Inflammatory macrophage treated with lipopolysaccharide for 4 hours (primary cell): ENCODE measurements at places on chromosomes 2 and 18.

DNA sequence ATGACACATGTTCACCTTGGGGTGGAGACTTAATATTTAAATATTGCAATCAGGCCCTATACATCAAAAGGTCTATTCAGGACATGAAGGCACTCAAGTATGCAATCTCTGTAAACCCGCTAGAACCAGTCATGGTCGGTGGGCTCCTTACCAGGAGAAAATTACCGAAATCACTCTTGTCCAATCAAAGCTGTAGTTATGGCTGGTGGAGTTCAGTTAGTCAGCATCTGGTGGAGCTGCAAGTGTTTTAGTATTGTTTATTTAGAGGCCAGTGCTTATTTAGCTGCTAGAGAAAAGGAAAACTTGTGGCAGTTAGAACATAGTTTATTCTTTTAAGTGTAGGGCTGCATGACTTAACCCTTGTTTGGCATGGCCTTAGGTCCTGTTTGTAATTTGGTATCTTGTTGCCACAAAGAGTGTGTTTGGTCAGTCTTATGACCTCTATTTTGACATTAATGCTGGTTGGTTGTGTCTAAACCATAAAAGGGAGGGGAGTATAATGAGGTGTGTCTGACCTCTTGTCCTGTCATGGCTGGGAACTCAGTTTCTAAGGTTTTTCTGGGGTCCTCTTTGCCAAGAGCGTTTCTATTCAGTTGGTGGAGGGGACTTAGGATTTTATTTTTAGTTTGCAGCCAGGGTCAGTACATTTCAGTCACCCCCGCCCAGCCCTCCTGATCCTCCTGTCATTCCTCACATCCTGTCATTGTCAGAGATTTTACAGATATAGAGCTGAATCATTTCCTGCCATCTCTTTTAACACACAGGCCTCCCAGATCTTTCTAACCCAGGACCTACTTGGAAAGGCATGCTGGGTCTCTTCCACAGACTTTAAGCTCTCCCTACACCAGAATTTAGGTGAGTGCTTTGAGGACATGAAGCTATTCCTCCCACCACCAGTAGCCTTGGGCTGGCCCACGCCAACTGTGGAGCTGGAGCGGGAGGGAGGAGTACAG is 108.1 kb downstream of the XRCC5 start:
- no peak for DNase-seq

DNA sequence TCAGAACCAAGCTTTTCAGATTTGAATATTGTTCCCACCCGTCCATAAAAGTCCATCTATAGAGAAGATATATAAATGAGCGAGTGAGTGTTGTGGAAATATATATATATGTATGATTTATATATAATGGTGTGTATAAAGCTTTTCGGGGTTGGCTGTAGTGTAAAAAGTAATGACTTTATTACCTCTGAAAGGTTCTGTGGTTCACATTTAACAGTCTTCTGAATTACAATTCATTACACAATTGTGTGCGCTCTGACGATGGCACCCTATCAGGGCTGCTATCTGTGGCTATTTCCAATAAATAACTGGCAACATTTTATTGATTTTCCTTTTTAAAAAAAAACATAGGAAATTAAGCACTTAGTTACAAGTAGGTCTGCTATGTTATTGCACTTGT is 2.7 kb upstream of the BCL11A start:
- DNase-seq = no peak

- DNase-seq = no peak
Observed at GRCh38 chr2:231667496-231667895, 40.8 kb upstream of the PTMA start.

- DNase-seq = no peak
Observed at GRCh38 chr2:217876253-217876570, 126.6 kb downstream of the TNS1 start.

DNA sequence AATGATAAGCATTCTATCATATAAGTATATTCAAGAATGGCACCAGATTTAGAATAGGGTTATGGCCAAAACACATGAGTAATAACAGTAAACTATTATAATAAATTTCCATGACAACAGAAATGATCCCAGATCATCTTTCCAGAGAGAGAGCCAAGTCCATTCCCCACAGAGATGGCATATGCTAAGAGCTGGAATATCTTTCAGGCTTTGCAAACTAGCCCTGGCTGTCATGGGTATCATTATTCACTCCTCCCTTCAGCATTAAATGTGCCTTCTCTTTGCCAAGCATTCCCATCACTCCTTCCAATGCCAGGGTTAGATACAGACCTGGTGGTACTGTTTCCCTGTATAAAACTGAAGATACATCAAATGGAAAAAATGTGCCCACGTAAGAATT is 10.9 kb downstream of the FEZ2 start:
- no peak for DNase-seq

DNA sequence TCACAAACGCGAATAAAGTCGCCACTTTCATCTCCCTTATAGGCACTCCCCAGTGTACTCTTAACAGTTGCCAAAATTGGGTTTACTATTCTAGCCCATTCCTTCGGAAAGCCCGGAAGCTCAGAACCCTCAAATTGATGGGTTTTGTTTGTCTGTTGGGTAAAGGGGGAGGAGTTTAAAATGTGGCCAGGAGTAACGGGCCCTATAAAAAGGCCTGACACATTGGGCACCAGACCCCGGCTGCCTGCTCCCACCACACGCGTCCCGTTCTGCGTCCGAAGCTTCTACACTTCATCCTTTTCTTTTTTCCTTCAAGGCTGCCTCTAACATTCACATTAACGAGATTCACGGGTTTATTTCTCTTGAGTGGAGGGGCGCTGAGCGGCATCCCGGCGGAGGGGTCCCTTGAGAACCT is 837 bp downstream of the NHEJ1 start:
- DNase-seq = no peak

DNA sequence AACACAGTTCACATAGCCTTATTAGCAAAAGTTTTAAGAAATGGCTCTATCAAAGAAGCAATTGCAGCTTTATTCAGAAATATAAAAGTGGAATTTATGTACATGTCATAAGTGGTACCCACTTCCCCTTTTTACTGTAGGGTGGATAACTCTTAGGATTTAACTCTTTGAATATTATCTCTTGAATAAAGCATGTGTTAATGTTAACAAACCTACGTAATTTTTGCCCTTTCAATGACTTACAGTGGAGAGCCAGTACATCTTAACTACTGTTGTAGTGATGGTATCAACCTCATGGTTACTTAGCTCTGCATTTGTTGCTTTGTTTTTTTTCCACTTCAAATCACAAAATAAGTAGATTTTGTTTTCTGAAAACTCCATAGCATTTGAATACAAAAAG is 8.8 kb downstream of the NABP1 start:
- peak; percentile 42 for DNase-seq

GRCh38 chr2:28395334-28396061 is 2.8 kb downstream of the FOSL2 start:
- DNase-seq = peak; percentile 94

- no peak for DNase-seq
Observed at GRCh38 chr2:160628811-160629210, 135.2 kb upstream of the RBMS1 start.

DNA sequence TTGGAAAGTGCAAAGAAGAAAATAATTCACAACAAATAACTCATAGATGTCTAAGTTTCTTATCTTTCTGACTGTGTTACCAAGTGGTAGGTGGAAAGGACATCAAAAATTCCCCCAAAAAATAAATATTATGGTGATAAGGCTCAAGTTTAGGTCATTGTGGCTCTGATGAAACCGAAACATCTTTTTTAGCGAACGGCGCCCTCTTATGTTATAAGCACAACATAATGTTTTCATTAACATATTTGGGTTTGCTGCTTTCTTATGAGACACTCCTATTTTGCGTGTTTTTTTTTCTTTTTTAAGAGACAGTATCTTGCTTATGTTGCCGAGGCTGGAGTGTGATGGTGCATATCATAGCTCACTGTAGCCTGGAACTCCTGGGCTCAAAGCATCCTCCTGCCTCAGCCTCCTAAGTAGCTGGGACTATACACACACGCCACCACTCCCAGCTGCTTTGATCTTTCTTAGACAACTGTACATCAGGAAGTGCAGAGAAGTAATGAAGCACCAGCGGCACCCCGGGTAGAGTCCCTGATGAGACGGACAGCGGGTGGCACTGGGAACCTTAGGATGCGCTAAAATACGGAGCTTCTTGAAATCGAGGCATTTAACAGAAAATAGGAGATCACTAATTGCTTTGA is 38.5 kb upstream of the SLC35G4 start:
- DNase-seq = no peak

GRCh38 chr2:174610243-174610995 is 12.8 kb upstream of the WIPF1 start:
- DNase-seq = peak; percentile 29

- DNase-seq = no peak
Observed at GRCh38 chr2:60552851-60553494, 481 bp downstream of the BCL11A start.

GRCh38 chr2:108907822-108908712 is 81.0 kb downstream of the EDAR start:
- no peak for DNase-seq

- no peak for DNase-seq
Observed at GRCh38 chr2:158830201-158830600, 35.1 kb downstream of the DAPL1 start.

- no peak for DNase-seq
Observed at GRCh38 chr2:238484522-238485452, 58.1 kb downstream of the ASB1 start.

DNA sequence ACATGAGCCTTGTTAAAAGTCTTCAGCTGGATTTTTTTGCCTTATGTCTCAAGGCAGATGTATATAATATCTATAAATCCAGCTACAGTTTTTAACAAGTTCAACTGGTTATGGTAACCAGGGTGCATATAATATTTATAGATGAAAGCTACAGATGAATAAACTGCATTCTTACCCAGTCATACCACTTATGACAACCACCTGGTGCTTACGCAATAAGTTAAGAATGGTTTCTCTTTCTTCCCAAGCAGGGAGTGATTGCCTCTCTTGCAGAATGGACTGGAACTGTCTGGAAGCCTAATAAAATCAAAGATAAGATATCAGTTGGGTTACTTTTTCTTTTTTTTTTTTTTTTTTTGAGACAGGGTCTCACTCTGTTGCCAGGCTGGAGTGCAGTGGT is 19.6 kb downstream of the DHX57 start:
- DNase-seq = peak; percentile 59

DNA sequence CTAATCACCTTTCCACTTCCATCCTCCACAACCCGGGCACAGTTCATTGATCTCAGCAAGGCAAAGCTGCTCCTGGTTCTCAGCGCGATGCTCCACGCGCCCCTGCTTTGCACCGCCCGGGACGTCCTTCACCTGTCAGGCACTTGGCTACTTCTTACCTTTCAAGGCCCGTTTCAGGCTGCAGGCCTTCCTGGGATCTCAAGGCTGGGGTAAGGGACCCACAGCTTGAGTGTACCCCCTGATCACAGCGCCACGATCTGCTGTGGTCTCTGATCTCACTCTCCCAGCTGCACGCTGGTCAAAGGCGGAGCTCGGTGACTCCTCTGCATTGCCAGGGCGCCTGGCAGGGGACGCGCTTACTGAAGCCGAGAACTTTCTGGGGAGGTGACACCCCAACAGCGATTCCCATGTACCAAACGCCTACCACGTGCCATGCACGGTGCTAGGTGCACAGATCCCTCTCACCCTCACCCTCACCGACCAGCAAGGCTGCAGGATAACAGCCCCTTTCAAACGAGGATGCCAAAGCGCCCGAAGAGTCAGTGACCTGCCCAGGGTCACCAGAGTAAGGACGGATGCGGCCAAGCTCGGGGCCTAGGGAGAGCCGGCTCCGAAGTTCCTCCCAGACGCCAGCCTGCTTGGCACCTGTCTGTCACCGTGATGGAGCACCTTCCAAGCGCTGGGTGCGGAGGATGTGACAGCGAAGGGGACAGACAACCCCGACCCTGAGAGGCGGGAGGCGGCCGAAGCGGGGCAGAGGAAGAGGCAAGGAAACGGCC is 818 bp downstream of the ITGB1BP1 start:
- peak; percentile 55 for DNase-seq

DNA sequence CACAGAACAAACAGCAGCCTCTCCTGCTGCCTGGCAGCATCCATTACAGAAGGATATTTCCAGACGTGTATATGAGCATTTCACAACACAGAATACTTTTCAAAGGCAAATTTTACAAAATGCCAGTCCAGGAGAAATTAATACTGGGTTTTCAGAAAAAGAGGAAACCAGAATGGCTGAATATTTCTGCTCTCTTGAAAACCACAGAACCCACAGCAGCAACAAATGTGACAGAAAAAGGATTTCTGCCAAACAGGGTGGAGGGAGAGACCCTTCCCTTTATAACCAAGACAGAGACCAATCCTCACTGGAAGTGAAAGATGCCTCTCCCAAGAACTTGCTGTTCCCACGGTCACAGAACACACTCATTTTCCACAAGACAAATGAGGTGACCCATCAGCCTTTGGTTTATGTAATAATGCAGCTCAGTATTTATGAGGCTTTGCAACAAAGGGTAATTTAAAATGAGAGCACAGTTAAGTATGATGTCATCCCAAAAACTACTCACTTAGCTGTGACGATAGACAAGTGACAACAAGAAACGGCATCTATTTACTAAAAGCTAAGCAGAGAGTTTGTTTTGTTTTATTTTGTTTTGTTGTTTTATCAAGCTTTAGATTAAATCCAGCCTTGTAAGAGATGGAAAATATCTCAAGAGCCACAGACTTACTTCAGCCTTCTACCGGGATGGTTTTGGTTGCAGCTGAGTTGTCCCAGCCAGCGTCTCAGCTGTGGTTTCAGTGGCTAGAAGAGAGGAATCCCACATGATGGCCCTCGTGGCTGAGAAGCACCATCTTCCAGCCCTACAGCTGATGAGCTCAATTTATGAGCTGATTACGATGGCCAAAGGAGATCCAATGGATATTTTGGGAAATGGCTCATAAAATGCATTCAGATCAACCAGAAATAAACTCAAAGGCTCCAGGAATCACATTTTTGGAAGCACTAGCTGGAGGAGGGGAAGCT is 249.3 kb upstream of the AGAP1 start:
- no peak for DNase-seq
